ENCODE measurements at places on chromosomes 16 and 17.

DNA sequence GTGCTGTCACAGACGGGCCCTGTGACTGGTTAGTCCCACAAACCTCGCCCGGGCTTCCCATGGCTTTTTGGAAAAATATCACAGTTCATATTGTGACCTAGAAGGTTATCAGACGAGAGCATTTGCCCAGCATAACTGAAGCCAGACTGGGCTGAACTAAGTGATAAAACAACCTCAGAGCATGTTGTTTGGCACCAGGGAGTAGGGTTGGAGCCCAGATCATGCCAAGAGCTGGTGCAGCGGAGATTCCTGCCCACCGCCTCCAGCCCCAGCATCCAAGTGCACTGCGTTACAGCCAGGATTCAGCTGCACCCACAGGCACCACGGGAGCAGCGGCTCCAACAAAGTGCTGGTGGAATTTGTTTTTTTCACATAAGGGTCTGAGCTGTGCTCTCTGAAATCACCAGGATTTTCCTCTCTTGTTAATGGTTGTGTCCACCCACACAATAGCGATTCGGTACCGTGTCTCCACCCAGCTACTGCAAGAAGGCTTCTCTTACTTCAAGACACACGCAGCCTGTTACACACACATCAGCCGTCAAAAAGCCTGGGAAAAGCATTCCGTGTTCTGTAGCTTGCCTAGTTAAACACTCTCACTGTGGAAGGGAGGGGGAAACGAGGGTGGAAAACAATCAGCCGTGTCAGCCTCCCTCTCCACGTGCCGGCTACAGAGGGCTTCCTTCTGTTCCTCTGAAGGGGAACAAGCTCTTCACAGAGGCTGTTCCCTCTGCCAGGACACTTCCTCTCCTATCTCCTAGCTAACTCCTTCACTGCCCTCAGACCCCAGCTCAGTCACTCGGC, 273.8 kb downstream of the C16orf95 start:
- no peak for DNase-seq

DNA sequence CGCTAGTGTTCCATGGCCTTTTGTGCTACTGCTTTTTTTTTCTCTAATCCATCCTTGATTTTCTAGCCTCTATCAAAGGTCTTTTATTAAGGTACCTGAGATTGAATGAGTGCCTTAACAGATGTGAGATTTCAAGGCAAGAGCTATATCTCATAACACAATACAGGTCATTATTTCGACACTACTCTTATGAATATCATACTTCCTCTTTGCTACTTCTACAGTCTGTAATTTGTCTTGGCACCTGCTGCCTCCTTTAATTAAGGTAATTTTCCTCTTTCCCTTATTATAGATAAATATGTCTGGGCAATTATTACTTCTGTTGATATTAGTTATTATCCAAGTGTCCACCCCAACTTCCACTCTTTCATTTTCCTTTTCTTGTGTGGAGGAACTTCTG, 5.3 kb downstream of the KRT28 start:
- DNase-seq: no peak

- no peak for DNase-seq
Measured at GRCh38 chr16:25073854-25074253, 37.7 kb upstream of the LCMT1 start.

DNA sequence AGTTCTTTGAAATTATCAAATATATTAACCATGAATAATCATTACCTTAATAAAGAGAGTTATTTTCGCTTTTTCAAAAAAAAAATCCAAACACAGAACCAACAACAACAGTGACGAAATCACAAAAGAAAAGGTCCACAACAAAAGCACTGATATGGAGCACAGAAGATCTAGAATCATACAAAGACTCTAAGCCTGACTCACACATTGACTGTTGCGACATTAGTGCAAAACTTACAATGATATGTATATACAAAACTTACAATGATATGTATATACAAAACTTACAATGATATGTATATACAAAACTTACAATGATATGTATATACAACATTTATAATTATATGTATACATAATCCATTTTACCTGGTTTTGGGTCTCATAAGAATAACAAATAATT, 117.7 kb downstream of the USP22 start:
- DNase-seq: no peak

DNA sequence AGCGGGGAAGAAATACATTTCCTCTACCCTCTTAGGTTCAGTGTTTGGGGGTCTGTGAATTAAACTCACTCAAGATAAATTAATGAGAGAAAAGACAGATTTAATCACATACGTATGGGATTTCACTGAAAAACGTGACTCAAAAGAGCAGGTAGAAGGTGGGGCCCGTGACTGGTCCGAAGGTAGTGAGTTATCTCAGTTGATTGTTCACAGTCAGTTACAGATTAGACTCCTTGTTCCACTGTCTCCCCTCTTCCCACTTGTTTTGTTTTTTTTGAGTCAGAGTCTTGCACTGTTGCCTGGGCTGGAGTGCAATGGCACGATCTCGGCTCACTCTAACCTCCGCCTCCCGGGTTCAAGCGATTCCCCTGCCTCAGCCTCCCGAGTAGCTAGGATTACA, 301.2 kb downstream of the SEC14L1 start:
- no peak for DNase-seq

GRCh38 chr17:51540151-51540550, 279.8 kb downstream of the UTP18 start:
- DNase-seq: peak; percentile 27

- no peak for DNase-seq
Measured at GRCh38 chr16:25925421-25925820, 233.7 kb downstream of the HS3ST4 start.

- DNase-seq: no peak
Measured at GRCh38 chr17:39834017-39834416, 30.1 kb downstream of the IKZF3 start.

GRCh38 chr17:6465206-6466003, 21.1 kb downstream of the PIMREG start:
- DNase-seq: no peak

- DNase-seq: peak; percentile 80
Measured at GRCh38 chr17:51166987-51167931, 1.0 kb downstream of the NME2 start.

DNA sequence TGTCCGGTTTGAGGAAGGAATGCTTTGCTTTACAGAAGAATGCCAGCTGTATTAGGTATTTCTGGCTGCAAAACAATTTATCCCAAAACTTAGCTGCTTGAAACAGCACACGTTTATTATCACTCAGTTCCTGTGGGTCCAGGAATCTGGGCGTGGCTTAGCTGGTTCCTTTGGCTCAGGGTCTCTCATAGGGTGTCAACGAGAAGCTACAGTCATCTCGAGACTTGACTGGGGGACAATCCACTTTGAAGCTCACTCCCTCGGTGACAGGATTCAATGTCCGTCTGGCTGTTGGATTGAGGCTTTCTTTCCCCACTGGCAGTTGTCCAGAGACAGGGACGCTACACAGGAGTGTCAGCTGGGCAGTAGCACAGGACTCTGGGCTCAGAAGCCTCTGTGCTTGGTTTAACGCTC, 9.6 kb upstream of the RHBDF2 start:
- no peak for DNase-seq

DNA sequence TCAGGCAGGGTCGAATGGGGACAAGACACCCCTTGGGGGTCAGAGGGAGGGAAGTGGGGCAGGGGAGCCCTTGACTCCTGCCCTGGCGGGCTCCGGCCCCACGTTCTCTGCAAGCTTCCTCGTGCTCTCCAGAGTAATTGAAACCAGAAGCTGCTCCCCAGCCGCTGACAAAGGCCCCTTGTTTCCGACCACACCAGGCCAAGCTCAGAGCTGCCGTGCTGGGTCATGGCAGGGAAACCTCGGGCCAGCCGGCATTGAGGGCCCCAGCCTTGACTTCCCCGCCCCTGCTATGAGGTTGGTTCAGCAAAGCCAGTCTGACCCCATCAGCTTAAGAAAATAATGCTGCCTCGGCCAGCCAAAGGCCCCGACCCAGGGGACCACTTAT, 43.3 kb downstream of the TIMM22 start:
- DNase-seq: no peak

GRCh38 chr17:8986295-8986694, 20.8 kb upstream of the PIK3R5 start:
- no peak for DNase-seq

DNA sequence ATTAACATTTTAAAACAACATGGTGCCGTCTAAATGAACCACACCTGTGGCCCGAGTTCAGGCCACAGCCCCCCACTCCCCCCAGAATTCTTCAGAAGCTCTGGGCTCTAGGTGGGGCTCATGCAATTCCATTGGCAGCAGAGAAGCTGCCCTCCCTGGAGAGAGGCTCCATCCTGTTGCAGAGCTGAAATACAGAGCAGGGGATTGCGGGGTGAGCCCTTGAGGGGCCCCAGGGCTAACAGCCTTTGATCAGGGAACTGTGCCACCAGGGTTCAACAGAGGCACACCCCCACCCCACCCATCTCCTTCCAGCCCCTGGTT, 69.3 kb downstream of the ABR start:
- no peak for DNase-seq

GRCh38 chr16:49757559-49758069, 98.3 kb downstream of the ZNF423 start:
- DNase-seq: no peak

DNA sequence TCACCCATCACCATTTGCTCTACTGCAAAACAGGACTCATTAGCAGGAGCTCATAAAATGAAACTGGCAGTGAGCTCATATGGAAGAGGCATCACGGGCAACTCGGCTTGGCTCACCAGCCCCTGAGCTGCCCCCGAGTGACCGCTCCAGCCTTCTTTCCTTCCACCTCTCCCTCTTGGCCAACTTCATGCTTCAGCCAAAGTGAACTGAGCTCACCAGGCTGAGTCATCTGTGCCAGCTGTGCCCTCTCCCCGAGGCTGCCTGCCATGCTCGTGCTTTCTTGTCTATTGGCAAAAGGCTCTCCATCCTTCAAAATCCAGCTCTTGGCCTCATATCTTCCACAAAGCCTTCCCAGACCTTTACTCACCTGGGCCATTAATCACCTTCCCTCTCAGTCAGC, 391.4 kb downstream of the WWOX start:
- DNase-seq: no peak

DNA sequence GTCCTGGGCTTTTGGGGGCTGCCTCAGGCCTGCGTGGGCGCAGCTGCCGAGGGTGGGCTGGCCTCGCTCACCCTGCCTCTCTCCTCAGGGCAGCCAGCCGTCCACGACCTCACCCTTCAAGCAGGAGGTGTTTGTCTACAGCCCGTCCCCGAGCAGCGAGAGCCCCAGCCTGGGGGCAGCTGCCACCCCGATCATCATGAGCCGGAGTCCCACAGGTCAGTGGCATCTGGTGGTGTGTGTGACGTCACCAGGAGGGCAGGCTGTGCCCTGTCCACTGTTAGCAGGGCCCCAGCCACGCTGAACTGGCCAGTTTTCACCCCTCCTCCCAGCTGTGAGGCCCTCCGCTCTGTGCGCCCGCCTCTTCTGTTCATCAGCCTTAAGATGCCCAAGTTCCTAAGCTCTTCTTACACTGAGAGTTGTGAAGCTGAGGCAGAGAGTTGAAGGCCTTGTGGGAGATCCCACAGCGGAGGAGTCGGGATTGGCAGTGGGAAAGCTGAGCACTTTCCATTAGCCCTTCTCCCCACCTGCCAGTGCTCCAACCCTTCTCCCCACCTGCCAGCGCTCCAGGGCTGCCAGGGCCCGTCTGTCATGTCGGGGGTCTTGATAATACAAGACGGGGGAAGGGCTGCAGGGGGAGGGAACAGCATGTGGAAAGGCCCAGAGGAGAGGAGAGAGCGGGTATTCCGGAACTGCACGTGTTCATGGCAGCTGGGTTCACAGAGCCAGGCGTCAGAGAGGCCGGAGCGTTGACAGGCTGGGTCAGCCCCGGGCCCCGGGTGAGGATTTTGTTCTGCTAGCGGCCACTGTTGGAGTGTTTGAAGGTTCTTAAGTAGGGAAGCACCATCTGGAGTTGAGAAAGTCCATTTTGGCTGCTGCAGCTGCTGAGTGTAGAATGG, 36.3 kb downstream of the OR1D5 start:
- DNase-seq: no peak

DNA sequence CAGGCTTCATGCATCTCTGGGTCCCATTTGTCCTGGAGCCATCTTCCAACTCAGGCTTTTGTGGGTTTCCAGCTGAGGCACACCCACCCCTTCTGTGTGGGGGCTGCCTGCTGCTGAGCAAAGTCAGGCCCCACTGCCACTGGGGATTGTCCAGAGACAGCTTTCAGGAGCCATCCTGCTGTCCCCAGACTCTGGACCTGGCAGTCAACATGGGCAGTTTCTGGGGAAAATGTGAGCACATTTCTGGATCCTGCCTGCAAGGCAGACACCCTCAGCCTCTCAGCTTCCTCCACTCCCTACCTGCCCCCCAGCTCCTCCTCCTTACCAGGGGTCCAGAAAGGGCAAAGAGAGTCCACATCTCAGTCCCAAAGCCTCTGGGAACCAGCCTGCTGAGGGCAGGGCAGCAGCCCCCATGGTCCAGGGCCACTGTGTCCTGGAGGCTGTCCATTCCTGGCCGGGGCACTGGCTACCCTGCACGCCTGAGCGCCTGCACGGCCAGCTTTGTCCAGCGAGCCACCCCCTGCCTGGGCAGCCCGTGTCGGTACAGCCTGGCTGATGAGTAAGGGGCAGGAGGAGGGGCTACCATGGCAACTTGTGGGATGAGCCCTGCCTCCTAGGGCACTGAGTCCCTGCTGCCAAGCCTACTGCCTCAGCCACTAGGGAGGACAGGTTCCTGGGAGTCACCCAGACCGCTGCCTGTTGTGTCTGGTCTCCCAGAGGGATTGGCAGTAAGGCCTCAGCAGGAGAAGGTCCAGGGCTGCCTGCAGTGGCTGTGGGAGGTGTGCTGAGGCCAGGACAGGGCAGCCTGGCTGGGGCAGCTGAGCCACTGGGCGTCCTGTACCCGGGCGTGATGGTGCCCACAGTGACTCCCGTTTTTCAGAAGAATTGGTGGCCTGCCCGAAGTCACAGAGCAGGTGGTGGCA, at the start of gene SLC47A2:
TSS of gene SLC47A2 (minus strand) at position 477 of the 923 bp plus-strand sequence. CDS start at position 448, 29 bp downstream.
- peak; percentile 14 for DNase-seq

DNA sequence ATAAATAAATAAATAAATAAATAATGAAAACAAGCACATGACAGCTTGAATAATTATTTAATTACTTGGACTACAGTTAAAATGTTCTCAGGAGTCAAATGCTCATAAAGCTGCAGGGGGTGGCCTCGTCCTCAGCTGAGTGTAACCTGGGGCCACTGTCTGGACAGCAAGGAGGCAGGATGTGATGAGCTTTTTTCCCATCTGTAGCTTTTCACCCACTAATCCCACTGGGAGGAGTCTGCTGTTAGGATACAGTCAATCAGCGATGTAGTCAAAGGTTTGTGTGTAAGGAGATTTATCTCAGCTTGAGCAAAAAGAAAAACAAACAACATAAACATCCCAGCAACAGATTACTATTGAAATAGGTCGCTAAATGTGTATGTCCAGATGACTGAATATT, 22.5 kb downstream of the ZCCHC14 start:
- DNase-seq: no peak

- peak; percentile 37 for DNase-seq
Measured at GRCh38 chr17:17783825-17784656, 52.7 kb downstream of the SREBF1 start.

Data from DMS53 (cell line).